NAMALWA (cell line): ENCODE measurements at places on chromosomes 7 and 10.

DNA sequence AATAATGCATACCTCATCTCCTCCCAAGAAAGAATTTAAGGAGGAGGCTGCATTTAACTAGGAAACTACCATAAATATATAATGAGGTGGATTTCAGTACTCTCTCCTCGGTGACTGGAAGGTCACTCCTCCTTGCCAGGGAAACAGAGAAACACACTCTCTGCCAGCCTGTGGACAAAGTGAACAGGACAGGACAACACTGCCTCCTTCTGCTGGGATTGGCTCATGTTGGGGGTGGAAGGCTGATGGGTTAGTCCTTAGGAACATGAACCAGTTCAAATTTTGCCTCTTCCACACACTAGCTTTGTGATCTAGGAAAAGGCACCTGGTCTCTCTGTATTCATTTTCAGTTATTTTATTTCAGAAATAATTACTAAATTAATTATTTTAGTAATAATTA, 50.6 kb upstream of the STEAP4 start:
- no peak for DNase-seq

DNA sequence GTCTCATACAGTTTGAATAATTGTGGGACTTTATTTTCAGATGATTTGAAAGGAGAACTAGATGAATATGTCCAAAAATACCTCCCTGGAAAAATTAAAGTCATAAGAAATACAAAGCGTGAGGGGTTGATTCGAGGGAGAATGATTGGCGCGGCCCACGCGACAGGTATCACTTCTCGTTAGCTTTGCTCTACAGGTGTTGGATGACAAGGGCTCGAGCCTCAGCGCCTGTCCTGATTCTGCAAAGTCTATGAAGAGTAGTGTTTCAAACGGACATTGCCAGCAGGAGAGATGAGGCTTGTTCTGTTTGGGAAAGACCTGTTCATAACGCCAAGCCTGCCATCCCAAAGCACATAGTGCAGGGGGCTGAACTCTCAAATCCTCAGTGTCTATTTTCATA, 79.7 kb downstream of the GALNT11 start:
- DNase-seq = no peak

- DNase-seq = no peak
Observed at GRCh38 chr7:98365863-98366561, 34.9 kb downstream of the BAIAP2L1 start.

- DNase-seq = no peak
Observed at GRCh38 chr7:12865593-12865992, 178.2 kb downstream of the ARL4A start.

DNA sequence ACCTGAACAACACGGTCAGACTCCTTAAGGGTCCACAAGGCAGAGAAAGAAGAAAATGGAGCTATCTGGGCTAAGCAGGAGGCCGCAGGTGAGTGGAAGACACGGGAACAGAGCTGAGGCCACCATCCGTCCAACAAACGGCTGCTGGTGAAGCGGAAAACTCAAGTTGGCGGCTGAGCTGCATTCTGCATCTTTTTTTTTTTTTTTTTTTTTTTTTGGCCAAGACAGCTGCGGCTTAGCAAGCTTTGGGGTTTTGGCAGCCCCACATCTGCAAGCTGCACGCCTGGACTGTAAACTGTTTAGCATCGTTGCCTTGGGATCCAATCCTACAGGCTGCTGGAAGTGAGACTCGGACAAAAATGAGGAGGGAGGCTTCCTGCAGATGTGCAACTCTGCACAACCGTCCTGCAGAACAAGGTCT, 37.4 kb downstream of the RGS10 start:
- DNase-seq = no peak

DNA sequence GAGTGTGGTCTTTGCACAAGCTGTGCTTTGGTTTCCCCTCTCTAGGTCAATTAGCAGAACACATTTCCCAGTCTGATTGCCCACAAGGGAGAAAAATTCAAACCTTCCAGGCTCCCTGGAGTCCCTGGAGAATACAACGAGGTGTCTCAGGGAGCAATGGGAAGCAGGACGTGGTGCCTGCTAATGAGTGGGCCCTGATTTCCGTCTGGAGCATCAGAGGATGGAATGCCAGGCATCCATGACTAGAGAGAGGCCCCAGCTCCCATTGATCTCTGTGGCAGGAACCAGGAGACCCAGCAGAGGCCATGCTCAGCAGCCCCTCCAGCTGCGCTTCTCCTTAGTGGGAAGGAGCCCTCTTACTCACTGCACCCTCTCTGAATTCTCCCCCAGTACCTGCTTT, 33.2 kb upstream of the TLX1 start:
- DNase-seq = no peak

GRCh38 chr7:128874140-128875031, 11.7 kb downstream of the ATP6V1F start:
- no peak for DNase-seq
